ENCODE measurements at places on chromosomes 16 and 17.

- DNase-seq = peak; percentile 46
These were observed 15.9 kb upstream of the PDXDC1 start for GRCh38 chr16:14958970-14959369.

GRCh38 chr16:12971241-12971640, 69.8 kb downstream of the SHISA9 start:
- peak; percentile 8 for DNase-seq

DNA sequence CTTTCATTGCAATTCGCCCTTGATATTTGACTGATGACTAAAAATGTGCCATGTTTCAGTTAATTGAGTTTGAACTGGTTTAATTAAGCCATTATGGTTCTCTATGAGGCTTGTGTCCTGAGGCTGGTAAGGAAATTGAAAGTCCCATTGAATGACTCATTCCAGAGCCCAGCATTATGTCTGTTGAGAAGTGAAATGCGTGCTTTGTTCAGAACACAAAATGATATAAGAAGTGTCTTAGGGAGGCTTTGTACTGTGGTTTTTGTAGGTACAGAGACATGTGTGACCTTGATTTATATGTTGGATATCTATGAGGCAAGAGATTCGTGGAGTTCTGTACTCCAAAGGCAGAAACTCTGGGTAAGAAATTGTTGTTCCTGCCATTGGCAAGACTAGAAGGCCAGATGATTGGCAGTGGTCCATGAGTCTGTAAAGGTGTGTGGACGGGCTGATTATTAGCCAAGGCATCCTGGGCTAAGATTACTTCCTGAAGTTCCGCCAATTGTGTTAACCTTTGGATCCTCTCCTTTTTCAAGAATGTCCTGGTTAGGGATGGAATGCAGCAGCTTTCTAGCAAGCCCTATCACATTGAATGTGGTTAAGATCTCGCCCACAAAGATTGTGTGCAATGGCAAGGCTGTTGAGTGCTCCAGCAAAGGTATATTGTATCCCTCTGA, 103.7 kb downstream of the NPIPB5 start:
- peak; percentile 34 for DNase-seq

GRCh38 chr16:28981517-28981916, 3.3 kb upstream of the LAT start:
- peak; percentile 26 for DNase-seq

DNA sequence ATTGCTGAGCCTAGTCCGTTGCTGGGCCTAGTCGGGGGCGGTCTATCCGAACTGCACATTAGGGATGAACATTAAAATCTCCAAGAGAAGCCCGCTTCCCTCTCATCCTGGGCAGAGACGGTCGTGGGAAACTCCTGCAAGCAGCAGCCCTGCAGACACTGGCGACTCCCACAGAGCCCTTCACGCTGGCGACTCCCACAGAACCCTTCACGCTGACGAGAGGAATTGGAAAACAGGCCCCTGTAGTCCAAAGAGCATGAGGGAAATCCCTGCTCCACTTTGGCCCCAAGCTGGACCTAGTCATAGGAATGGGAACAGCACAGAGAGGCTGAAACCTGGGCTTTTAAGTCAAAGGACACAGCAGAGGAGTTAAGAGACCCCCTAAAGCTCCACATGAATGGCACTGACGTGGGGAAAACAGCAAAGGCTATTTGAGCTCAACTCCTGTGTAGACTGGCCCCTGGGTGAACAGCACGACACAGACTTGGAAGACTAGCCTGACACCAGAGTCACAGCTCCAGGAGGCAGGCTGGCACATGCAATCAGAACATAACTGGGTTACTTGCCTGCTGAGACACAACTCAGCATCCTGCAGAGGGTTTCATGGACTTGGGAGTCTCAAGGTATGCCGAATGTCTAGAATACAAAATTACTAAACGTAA, 42.2 kb downstream of the WDR45B start:
- no peak for DNase-seq

GRCh38 chr16:76478105-76478504, 200.9 kb downstream of the CNTNAP4 start:
- DNase-seq = no peak

DNA sequence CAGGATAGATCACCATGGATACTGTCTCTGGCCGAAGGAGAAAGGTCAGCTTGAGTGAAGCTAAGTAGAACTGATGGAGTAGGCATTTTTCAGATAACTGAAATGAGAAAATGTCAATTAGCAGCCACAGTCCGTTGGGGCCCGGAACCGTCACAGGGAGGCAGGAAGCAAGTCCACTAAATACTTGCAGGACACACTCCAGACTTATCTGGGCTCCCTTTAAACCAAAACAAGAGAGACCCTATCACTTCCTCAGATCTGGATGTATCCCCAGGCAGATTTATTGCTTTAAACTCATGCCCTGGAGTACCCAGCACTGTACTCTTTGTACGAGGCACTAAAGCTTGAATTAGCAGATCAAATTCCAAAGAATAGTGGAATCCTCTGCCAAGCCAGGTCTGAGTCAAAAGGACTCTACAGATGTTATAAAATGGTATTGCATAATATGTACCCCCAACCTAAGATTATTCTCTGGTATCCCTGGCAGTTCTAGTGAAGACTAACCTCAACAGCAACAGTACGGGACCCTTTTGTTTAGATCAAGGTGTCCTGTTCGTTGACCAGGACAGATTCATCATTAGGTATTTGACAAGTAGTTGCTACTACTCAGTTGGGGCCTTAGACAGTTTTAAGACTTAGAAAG, 8.1 kb downstream of the ZP2 start:
- no peak for DNase-seq

GRCh38 chr17:77382356-77382911, 241.7 kb downstream of the SEC14L1 start:
- DNase-seq = no peak

- DNase-seq = peak; percentile 24
These were observed 637 bp downstream of the PLCG2 start for GRCh38 chr16:81779536-81780320.

GRCh38 chr16:12811441-12812383, 8.0 kb upstream of the CPPED1 start:
- DNase-seq = no peak

DNA sequence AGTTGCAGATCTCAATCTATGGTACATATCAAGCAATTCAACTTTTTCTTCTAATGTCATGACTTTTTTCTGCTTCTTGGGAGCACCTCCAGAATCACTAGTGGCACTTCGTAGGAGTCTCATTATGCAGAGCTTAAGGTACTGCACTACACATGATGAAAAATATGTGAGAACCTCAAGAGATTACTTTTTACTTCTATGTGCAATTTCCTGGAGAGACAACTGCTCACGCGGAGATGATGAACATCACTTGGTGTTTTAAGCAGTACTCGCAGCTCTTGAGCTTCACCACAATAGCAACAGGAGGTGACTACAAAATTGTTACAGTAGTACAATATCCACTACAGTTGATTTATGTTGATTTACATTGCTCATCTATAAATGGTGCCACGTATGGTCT, 79.7 kb downstream of the MRTFB start:
- no peak for DNase-seq

- DNase-seq = peak; percentile 69
These were observed 145.5 kb upstream of the SOX9 start for GRCh38 chr17:71975331-71975801.

DNA sequence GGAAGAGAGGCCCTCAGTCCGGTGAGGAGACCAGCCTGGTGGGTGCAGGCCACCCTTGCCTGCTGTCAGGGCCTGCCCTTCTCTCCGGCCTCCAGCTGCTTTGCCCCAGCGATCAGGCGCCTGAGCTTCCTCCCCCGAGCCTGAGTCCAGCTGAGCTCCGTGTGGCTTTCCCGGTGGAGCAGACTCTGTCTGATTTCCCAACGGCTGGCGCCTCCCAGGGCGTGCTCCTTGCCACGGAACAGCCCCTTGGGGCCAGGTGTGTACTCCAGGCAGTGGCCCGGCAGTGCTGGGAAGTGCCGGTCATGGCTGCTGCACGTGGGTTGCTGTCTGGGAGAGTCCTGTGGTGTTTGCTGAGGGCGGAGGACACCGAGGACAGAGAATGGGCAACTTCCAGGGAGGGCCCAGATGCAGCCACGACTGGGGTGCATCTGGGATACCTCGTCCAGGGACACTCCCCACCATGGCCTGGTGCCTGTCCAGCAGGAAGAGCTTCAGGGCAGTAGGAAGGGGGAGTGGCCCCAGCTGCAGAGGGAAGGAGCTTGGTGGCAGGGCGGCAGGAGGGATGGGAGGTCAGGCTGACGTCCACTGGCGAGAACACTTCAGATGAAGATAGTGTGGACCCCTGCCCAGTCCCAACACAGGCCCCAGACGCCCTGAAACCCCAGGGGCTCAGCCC, 22.5 kb downstream of the METRNL start:
- DNase-seq = no peak

GRCh38 chr17:65900216-65900615, 291.7 kb downstream of the CEP112 start:
- DNase-seq = no peak

GRCh38 chr17:70232466-70232865, 63.1 kb downstream of the KCNJ2 start:
- DNase-seq = no peak

- DNase-seq = no peak
These were observed 1.5 kb downstream of the SLC35G3 start for GRCh38 chr17:35192708-35193107.

GRCh38 chr17:51103050-51103449, 17.6 kb downstream of the SPAG9 start:
- DNase-seq = no peak

- peak; percentile 25 for DNase-seq
These were observed 9.1 kb downstream of the ASPHD1 start for GRCh38 chr16:29909391-29909790.

DNA sequence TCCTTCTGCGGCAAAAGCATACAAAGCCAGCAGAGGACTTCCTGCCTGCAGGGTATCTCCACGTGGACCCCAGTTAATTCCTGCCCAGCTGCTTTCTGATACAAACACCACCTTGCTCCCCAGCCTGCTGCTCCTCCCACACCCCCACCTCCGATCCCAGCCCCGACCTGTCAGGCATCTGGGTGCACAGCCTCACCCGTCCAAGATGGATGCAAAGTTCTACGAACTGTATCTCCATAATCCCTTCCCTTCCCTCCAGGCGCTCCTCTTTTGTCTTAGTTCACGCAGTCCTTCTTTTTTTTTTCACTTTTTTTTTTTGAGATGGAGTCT, 15.6 kb upstream of the FOXJ1 start:
- DNase-seq = no peak

DNA sequence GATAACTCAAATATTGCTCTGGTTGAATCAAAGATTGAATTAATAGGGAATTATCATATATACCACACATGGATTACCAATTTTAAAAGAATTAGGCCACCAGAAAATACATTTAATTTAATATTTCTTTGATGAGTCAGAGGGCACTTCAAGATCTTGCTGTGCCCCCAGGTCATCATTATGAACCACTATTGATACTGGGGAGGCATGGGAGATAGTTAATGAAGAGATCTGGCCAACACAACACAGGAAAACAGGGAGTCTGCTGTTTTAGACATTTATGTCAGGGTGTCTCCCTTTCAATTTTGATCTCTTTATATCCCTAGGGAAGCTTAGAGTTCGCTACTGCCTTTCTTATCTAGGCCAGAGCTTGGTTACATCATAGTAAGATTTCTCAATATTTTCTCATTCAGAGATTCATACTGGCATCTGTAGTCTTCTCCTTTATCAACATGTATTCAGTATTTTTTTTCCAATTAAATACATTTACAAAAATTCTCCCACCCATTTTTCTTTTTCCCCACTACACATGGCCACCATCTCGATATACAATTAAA, 158.3 kb upstream of the ZFHX3 start:
- DNase-seq = no peak

- DNase-seq = no peak
These were observed 51.2 kb downstream of the PLD6 start for GRCh38 chr17:17154981-17155380.

DNA sequence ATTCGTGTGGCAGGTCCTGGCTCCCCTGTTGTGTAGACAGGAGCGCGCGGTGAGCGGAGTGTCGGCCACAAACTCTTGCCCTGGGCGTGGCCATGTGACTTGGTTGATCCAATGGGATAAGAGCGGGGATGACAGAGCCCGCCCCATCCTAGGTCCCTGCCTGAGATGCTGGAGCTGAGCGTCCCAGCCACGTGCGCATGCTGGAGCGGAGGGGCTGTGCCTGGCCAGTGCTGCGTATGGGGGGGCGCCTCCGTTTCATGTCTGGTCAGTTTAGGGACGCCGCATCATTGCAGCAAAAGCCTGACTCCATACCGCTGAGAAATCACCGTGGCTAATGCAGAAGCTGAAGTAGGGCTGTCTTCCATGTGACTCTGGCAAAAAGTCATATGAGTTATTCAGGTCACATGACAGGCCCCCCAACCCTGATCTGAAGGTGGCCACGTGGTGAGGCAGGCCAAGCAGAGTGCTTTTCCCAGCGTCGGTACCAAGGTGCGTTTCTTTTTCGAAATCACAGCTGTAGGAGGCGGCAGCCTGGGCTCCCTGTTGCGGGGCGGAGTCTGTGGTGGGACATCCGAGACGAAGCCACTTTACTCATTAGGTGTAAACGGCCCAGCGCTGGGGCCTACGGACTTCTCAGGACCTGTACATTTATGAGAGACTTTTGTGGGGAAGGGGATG, 22.5 kb downstream of the HSBP1 start:
- no peak for DNase-seq

GRCh38 chr17:60089096-60089806, 10.5 kb upstream of the HEATR6 start:
- DNase-seq = no peak

DNA sequence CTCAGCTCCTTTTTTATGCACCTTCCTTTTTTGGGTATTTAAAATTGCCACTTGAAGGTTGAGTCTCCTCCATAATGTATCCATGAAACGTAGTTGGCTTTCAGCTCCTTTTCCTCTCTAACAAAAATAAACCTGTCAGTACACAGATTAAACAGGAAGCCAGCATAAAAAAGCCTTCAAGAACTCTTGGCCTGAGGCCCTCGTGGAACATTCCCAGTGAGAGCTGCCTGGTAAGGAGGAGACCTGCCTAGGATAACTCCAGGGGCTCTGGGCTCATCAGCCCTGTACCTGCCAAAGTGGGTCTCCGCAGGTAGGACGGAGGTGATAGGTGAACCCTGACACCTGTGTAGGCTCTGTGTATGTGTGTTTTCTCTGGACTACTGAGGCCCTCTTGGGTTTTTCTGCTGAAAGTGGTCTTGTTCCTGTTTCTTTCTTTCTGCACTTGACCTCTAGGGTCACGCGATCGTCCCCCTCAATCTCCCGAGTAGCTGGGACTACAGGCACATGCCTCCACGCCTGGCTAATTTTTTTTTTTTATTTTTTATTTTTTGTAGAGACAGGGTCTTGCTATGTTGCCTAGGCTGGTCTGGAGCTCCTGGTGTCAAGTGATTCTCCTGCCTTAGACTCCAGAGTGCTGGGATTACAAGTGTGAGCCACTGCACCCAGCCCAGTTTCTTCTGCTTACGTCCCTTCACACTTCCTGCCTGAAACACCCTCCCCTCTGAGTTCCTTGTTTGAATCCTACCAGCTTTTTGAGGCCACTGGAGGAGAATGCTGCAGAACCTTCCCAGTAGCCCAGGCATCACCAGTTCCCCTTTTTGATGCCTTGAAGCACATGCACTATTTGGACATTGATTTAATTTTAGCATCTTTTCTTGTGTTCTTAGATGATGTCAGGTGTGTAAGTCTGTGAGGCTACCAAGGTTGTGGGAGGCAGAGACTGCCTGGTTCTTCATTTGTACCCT, 9.8 kb downstream of the PGS1 start:
- DNase-seq = peak; percentile 34

All from ELR (cell line).